ENCODE measurements at places on chromosomes 3 and 15. TPM values are rescaled to one million over a fixed set of nuclear protein-coding genes. Genes with fewer than 3 reads are reported as not detected.

Gene ZNF654
- 4.3 TPM for polyA plus RNA-seq

Gene ATP8B4
- polyA plus RNA-seq: 0.84 TPM

Gene CILP
- 1.6 TPM for polyA plus RNA-seq

Gene NME9
- polyA plus RNA-seq: 0.12 TPM

Gene CYP8B1
- not detected for polyA plus RNA-seq

Gene THPO
- polyA plus RNA-seq: 0.06 TPM

Gene SMAD3
- polyA plus RNA-seq: 51.5 TPM

Gene VPS8
- 9.5 TPM for polyA plus RNA-seq

Gene OSBPL10
- 9.0 TPM for polyA plus RNA-seq

Gene ARNT2
- polyA plus RNA-seq: 0.94 TPM

Gene GOLGA6D
- not detected for polyA plus RNA-seq

Gene GRIP2
- polyA plus RNA-seq: 0.81 TPM

Gene RETNLB
- polyA plus RNA-seq: not detected

Gene EXD1
- polyA plus RNA-seq: not detected

All from esophagus (tissue), 2 donors.